ENCODE measurements at places on chromosomes 13 and 19.

GRCh38 chr19:19821366-19821951 is at the start of gene ZNF506:
TSS of gene ZNF506 (minus strand) at chr19:19821750. CDS start at chr19:19821603, 147 bp downstream.
- DNase-seq: peak; percentile 99

DNA sequence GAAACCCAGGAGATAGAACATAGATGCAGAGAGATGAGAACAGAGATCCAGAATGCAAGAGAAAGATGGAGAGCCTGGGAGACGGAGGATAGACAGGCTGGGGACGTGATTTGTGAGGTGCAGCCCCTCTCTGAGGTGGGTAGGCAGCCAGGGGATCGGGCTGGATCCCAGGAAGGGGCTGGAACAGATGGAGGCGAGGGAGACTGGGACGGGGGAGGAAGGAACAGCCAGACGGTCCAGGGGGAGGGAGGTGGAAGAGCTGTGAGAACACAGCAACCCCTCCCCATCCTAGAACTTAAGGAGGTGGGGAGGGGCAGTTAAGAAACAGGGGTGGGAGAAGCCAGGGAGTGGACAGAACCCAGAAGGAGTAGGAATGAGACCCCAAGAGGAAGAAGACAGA is 3.1 kb downstream of the SLC17A7 start:
- no peak for DNase-seq

- DNase-seq: no peak
These were observed 11.8 kb downstream of the ANO8 start for GRCh38 chr19:17322854-17323253.

DNA sequence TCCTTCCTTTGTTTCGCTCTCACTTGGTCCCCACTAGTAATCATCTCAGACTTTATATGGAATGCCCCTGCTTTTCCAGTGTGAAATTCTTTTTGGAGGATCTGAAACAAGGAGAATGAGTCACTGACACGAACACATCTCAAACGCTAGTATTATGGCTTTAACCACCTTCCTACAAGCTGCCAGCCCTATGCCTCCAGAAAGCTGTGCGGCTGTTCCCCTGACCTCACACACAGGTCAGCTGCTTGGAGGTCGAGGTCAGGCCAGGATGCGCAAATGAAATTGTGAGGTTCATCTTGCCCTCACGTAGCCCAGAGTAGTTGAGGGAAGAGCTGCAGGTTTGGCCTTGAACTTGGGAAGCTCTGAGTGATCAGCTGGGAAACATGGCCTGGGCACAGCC is 449.8 kb downstream of the FGF9 start:
- DNase-seq: no peak

- DNase-seq: peak; percentile 86
These were observed 3.6 kb upstream of the CD37 start for GRCh38 chr19:49331616-49332055.

- no peak for DNase-seq
These were observed 16.7 kb downstream of the ZNF556 start for GRCh38 chr19:2883686-2884439.

GRCh38 chr19:57706346-57706745 is 2.7 kb downstream of the ZNF154 start:
- DNase-seq: no peak

DNA sequence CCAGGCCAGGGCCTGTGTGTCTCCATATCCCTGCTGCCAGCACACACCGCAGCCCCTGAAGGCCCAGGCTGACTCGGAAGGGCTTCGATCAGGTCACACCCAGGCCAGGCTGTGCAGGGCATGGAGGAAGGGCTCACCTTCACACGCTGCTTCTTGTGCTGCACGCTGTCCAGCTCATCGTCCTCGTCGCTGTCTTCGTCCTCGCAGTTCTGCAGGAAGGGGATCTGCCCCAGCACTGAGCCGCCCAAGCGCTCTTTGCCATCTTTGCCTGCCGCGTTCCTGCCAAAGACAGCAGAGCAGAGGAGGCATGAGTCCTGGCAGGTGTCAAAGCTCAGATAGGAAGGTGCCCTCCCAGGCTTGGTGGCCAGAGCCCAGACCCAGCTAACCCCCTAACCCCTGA is 13.7 kb upstream of the PRKD2 start:
- DNase-seq: no peak

GRCh38 chr19:4518345-4519171 is at the start of gene PLIN4:
TSS of gene PLIN4 (minus strand) at chr19:4518486. CDS start at chr19:4518272, 214 bp downstream.
- no peak for DNase-seq

DNA sequence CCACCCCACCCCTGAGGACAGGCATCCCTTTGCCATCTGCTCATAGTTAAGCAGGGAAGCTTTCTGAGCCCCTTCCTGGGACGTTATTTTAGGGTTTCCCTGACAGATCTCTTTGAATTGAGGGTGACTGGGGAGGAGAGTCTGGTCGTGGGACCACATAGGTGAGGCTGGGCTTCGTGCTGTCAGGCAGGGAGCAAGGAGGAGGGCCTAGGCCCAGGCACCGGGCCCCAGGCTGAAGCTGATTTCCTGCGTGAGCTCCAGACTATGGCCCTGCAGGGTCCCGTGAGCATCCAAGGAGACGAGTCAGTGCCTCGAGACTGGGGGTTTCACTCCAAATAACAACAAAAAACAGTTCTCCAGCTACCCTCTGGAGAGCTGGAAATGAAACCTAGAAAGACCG is 60.4 kb downstream of the MYO9B start:
- no peak for DNase-seq

- DNase-seq: peak; percentile 91
These were observed at the start of gene MAP3K10 for GRCh38 chr19:40190891-40191835. TSS of gene MAP3K10 (plus strand) at chr19:40191426. CDS start at chr19:40192032, 606 bp downstream.

DNA sequence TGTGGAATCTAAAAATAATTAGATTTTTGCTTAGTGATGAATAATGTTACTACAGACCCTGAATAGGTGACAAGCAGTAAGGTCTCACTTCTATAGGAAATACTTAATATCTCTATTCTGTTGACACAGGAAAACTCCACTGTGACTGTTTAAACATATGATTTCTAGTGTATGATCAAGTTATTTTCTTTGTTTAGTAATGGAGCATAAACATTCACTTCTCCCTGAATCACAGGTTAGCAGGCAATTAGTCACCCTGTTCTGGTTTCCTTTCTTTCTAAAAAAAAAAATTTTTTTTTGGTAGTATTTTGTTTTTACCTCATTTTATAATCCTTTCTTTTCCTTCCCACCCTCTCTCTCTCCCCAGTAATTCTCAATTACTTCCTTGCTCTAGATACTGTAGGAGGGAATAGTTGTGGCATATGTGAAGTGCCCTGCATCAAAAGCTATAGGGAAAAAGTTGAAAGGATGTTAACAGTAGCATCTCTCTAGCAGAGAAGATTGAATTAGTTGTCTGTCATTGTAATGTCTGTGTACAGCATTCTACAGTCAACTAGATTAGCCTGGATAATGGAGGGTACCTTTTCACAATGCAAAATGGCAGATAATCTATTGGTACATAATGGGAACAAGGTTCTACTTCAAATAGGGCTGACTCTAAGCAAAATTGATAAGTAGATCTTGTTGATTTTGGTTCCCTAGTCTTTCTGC is 3.5 kb downstream of the HS6ST3 start:
- no peak for DNase-seq

GRCh38 chr13:46038296-46038695 is 14.2 kb downstream of the ZC3H13 start:
- DNase-seq: no peak

GRCh38 chr13:25001476-25002206 is 94.3 kb upstream of the PABPC3 start:
- DNase-seq: no peak

DNA sequence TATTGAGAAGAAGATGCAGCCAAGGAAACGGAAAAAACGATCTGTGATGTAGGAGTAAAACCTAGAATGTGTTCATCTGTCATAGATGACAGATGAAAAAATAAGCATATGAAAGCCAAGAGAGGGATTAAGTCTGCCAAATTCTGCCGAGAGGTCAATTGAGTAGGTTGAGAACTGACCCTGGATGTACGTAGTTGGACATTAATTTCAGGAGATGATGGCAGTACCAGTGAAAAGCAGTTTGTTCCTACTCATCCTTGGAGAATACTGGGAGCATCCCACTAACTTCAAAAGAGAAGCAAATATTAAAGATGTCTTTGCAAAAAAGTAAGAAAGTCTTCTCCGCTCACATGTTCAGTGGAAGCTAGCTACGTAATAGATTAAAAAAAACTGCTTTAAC is 11.8 kb upstream of the FGF9 start:
- DNase-seq: no peak

- DNase-seq: no peak
These were observed 112.5 kb downstream of the KLF5 start for GRCh38 chr13:73171271-73171682.

- DNase-seq: no peak
These were observed 683.1 kb upstream of the PRR20A start for GRCh38 chr13:56457535-56458190.

DNA sequence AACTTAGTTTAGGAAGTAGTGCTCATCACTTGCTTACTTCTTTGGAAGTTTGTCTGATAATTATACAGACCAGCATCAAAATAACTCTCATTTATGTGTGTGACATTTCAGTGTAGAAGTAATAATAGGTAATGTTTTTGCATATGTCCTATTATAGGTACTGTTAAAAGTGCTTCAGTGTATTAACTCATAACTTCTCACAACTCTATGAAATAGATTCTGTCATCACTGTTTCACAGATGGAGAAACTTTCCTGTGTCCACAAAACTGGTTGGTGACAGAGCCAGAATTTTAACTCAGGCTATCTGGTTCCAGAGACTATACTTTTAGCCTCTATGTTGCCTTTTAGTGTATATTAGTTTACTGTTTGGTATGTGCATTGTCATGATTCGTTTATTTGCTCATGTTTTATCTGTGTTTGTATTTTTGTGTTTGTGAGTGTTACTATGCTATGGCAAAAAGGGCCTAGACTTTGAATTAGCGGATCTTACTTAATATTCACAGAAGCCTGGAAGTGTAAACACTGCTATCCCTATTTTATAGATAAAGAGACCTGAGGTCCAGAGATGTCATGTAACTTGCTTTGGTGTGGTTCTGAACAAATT is 12.7 kb downstream of the LPAR6 start:
- no peak for DNase-seq

DNA sequence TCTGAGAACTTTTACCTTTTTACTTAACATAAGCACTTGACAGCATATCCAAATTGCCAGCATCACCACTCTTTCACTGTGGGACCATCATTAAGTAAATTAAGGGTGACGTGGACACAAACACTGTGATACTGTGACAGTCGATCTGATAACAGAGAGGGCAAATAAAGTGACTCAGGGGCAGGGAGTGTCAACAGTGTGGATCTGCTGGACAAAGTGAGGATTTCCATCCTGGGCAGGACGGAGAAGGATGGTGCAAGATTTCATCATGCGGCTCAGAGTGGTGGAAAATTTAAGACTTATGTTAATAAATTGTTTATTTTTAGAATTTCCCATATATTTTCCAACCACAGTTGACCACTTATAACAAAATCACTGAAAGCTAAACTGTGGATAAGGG is 60.0 kb upstream of the WDFY2 start:
- DNase-seq: no peak

DNA sequence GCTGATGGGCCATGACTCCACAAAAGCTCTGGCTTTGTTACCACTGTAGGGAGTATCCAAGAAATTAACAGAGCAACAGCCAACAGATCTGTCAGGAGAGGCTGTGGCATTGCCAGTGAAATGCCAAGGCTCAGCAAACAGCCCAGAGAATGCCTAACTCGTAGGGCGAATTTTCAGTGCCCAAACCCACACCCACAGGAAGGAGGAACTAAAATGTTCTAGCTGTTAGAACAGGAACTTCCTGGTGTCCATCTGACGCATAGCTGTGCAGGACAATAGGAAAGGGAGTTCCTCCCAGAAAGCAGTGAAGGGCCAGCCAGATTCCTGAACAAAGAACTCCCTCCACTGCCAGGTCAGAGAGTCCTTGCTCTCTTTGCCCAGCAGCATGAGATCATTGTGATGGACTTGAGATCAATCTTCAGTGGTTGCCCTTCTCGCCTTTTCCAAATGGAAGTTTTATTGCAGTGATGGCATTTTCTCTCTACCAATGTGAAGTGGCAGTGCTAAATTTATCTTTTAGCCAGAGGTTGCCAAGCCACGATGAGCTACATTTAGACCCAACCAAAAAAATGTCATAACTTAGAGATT is 224.2 kb upstream of the STARD13 start:
- no peak for DNase-seq

DNA sequence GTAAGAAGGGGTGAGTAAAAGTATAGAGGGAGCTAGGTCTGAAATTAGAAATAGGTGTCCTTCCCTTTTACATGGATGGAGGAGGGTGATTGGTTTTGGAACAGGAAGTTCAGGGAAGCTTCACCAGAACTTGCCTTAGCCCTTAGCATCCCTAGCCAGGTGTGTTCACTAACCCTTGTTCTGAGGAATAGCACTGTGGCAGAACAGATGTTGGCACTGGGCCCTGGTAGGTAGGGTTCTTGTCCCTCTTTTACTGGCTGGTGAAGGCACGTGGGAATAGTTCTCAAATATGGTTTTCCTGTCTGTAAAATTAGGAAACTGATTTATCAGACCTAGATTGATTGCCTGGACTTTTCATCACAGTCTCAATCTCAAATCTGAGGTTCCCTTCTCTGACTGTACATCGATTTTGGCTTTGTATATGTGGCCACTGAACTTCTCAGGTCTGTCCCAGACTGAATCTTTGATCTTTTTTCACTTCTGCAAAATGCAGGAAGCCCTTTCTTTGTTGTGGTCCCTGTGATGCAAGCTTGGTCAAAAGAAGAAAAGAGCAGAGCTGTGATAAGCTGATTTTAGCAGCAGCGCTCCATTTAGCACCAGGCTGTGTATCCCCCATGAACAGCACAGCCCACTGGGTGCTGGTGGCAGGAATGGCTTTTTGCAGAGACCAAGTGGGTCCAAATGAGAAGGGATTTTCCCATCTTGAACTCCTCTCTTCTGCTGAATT is 86.2 kb upstream of the HTR2A start:
- DNase-seq: no peak

- DNase-seq: no peak
These were observed 335.7 kb downstream of the DCT start for GRCh38 chr13:94143624-94144350.

- no peak for DNase-seq
These were observed 5.2 kb downstream of the PRX start for GRCh38 chr19:40407714-40408597.

- no peak for DNase-seq
These were observed 1196.7 kb downstream of the EFNB2 start for GRCh38 chr13:105338773-105339172.

GRCh38 chr13:75307370-75307949 is 174.5 kb downstream of the TBC1D4 start:
- DNase-seq: no peak

- no peak for DNase-seq
These were observed 113.7 kb downstream of the DNAJC15 start for GRCh38 chr13:43136920-43137575.

DNA sequence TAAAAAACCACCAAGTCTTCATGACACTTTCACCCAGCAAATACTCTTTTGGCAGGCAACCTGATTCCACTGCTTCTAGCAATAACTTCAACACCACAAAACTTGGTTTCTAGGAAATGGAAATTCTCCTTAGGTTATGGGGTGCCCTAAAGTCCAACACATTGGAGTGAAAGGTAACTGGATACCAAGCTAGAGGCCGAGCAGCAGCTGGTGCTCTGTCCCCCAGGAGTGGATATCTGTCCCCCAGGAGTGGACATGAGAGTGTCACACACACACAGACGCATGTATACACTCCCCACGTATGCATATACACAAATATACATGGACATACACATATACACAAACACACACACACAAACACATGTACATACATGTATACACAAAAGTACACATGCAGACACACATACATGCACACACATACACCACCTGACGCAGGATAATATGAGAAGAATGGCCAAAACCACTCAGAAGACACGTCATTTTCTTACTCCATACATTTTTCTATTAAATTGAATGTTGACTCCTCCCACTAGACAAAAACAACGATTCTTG is 50.8 kb downstream of the RFX2 start:
- peak; percentile 49 for DNase-seq

- no peak for DNase-seq
These were observed 262.5 kb upstream of the STARD13 start for GRCh38 chr13:33548069-33548468.

All from activated effector memory CD4-positive, alpha-beta T cell treated with anti-CD3 and anti-CD28 coated beads, Interleukin-2, amount 50 U/mL, for 16 hours (primary cell).